ENCODE measurements at places on chromosomes 12 and 14.

- no peak for DNase-seq
These were observed 98.6 kb downstream of the NT5DC3 start for GRCh38 chr12:103742349-103742932.

- no peak for DNase-seq
These were observed 628 bp downstream of the SNRPF start for GRCh38 chr12:95859344-95859816.

DNA sequence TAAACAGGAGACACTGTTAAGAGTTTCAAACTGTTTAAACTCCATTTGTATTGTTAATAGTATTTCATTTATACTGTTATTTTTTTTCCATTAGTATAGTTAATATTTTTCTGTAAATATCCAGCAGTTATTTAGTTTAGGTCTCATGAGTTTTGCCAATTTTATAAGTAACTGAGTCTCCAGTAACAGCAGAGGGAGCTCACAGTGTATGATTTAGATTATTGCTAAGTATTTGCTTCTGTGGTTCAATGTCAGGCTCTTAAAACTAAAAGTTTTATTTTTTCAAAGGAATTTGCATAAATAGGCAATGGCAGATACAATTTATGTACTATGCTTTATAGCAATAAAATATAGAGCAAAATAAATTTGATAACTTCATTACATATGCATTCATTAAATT is 209.7 kb downstream of the ATXN7L3B start:
- no peak for DNase-seq

DNA sequence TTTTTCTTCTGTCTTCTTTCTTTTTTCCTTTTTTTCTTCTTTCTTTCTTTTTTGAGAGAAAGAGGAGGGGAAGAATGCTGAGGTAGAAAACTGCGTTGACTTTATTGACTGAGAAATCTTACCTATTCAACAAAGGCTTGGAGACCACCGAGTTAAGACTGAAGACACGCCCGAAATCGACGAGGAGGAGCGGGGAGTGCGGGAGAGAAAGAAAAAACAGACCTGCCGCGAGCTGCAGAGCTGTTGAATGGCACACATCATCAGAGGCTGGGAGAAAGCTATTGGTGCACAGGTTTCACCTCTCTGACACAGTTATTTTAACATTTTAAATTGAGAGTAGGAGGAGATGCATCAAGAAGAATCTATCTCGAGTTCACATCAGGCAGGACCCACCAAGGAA is 5.1 kb downstream of the ASCL1 start:
- DNase-seq, result no peak

GRCh38 chr12:121156365-121156764 is 23.7 kb downstream of the P2RX7 start:
- no peak for DNase-seq

GRCh38 chr12:91817517-91817916 is 328.1 kb downstream of the BTG1 start:
- DNase-seq, result no peak

DNA sequence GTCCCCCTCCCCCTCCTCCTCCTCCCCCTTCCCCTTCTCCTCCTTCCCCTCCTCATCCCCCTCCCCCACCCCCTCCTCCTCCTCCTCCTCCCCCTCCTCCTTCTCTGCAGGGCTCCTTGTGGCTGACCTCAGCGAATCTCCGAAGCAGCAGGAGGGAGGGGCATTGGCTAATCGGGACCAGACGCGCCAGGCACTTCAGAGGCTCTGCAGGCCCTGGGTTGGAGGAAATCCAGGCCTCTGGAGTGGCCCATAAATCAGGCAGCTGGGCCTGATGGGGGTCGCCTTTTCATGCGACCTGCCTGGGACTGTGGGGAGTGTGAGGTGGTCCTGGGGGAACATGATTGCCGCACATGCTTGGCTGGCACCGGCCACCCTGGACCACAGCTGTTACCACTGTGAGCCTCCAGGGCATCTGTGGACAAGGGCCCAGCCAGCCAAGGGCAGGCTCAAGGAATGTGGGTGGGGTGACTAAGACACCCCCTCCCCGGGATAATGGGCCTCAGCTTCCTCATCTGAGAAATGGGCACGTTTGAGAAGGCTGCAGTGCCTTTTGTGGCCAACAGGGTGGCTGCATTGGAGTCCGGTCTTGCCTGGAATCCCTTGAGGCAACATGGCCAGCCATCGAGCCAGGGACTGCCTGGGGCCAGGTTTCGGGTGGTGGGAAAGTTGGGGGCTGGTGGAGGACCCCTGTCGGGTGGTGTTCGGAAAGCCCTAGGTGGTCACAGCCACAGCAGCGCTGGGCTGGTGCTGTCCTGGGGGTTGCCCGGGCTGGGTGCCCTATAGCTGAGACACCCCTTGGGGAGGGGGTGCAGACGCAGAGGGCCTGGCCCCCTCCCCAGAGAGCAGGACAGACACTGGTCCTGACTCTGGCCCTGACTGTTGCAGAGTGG is 12.0 kb downstream of the KIF26A start:
- DNase-seq, result no peak

- no peak for DNase-seq
These were observed 17.4 kb downstream of the GNG2 start for GRCh38 chr14:51877810-51878209.

GRCh38 chr12:131806674-131807073 is 21.5 kb upstream of the MMP17 start:
- no peak for DNase-seq

DNA sequence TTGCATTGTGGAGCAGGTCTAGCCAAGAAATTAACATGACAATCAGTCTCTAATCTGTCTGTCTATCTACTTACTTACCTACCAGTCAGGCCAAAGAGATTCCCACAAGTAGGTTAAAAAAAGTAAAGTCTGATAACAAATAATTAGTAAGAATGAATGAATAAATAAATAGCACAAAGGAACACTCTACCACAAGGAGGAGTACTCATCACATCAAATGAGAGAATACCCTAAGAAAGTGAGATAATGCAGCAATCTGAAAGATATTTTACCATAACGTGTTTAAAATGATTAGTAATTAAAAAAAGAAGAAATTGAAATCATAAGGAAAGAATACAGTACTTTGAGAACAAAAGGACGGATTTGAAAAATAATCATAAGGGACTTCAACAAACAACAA is 187.2 kb downstream of the SYNE2 start:
- DNase-seq, result no peak

- DNase-seq, result no peak
These were observed 2.0 kb downstream of the BBS10 start for GRCh38 chr12:76346236-76346635.

- no peak for DNase-seq
These were observed 356 bp downstream of the OR4Q2 start for GRCh38 chr14:20002319-20002718.

- no peak for DNase-seq
These were observed 82.9 kb upstream of the CLMN start for GRCh38 chr14:95402578-95402977.

DNA sequence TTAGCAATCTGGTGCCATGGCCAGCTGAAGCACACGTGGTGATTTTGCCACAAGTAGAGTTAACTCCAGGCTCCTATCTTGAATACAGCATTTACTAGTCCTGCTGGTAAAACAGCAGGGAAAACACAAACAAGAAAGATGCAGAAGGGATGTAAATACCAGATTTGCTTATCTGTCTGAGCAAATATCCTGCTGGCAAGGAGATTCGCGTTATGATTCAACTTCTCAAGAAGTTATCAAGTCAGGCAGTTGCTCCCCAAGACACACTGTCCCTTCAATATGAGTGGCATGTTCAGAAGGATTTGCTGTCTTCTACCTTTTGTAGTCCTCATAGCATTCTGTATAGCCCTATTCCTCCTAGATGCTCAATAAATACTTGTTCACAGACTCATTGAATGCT is 171.2 kb upstream of the EGLN3 start:
- DNase-seq, result no peak

GRCh38 chr14:101731187-101732080 is 30.1 kb upstream of the PPP2R5C start:
- no peak for DNase-seq

DNA sequence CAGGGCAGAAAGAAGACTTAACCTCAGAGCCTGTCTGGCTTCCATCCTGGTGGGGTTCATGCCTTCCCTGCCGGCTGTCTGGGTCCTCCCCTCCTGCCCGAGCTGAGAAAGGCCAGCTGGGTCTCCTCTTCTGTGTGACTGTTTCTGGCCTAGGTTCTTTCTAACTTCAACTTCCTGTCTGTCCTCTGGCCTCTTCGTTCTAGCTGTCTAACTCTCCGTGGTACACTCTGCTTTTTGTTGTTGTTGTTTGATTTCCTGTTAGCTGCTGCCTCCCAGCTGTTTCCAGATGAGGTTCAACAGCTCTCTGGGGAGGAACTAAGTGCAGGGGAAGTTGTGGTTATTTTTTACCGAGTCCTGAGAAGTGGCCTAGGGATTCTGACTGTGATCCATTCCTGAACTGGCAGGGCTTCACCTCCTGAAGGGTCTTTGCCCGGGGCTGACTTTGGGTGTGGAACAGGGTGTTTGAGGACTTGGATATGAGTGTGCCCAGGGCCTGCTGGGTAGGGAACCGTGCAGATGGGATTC is 3.2 kb downstream of the MLXIP start:
- no peak for DNase-seq

DNA sequence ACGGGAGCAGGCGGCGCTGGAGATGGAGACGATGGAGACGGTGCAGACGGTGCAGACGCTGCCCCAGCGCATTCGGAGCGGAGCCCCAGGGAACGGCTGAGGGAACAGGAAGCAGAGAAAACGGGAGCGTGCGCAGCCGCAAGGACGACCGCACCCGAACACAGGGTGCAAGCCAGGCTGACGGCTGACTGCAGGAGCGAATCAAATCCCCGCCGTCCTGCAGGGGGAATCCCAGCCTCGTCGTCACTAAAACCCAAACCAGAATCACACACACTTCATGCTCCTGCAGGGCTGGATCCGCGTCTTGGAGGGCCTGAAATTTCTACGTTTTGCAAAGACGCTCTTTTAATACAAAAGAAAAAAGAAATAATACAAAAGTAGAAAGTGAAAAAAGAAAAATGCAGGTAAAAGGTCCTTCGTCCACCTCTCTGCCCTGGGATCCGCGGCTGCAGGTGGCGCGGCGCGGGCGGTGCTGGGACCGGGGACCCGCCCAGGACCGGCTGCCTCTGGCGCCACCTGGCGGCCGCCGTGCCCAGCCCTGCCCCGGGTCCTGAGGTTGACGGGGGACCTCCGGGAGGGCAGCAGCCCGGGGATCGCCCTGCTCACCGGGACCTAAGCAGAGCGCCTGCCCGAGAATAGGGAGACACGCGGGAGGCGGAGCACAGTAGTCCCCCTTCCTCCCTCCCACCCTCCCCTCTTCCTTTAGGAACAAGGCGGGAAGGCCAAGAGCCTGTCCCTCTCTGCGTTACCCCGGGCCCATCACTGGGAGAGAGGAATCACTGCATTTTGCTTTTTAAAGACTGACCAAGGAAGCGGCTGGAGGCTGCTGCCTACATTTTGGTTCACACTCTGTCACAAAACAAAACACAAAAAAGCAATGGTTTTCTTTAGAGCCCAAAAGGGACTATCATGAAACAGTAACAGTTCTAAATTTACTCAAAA is 20.1 kb downstream of the STX2 start:
- peak; percentile 97 for DNase-seq

DNA sequence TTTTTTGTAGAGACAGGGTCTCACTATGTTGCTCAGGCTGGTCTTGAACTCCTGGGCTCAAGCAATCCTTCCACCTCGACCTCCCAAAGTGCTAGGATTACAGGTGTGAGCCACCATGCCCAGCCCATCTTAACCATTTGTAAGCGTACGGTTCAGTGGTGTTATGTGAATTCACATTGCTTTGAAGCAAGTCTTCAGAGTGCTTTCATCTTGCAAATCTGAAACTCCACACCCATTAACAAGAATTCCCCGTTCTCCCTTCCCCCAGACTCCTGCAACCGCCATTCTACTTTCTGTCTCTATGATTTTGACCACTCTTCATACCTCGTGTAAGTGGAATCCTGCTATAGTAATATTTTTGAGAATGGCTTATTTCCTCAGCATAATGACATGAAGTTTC is 24.9 kb upstream of the BICDL1 start:
- DNase-seq, result no peak

- DNase-seq, result peak; percentile 72
These were observed 217.6 kb downstream of the ANO6 start for GRCh38 chr12:45433441-45433868.

DNA sequence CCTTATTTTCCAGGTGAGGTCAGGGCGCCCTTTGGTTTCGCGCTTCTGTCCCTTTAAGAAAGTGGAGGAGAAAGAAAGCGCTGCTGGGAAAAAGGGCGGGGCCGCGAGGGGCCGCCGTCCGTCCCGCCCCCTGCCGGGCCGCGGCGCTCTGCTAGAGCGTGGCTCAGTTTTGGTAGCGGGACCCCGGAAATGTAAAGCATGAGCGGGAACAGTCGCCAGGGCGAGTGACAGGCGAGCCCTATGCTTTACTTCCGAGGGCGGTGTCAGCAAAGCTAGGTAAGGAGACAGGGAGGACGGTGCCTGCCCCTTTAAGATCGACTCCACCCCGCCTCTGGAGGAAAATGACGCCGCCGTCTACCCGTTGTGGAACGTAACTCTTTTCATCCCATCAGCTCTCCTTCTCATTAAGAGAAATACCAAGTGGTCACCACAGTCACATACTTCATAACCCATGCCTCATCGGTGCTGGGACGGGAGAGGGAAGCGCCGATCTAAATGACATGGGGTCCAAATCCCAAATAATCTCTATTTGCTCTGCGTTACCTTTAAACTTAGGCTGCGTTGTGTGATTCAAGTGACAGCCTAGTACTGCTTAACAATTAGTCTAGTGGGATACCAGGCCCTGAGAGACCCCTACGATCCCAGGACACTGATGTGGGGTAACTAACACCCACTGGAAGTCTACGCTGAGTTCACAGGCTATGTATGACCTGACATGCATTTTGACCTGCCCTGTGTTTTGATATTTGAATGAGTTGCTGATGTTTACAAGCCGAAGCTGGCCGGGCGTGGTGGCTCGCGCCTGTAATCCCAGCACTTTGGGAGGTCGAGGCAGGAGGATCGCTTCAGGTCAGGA is at the start of gene ETFBKMT:
TSS of gene ETFBKMT (plus strand) at position 602 of the 856 bp plus-strand sequence. CDS start 2,266 bp downstream, outside the sequence.
- DNase-seq, result peak; percentile 73

GRCh38 chr12:103392722-103393121 is 103.0 kb downstream of the C12orf42 start:
- no peak for DNase-seq

- DNase-seq, result no peak
These were observed 80.4 kb downstream of the EML1 start for GRCh38 chr14:99873653-99874052.

GRCh38 chr12:16437281-16437816 is 89.9 kb downstream of the MGST1 start:
- no peak for DNase-seq

DNA sequence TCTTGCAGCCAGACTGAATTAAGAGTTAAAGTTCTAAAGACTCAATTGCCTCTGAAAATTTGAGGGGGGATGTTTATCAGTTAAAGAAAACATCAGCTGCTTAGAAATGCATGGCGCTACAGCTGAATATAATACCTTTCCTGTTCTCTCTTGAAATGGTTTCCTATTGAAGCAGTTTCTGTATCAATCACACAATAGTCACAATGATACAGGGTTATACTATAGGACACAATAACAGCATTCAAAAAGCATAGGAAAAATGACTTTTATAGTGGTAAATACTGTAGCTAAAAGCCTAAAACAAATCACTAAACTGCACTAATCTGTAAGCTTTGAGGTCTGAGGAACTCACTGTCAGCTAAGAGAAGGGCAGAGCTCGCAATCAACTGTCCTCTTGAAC is 15.2 kb downstream of the MDGA2 start:
- no peak for DNase-seq

Measured in H1 (cell line).